Large intestine (tissue), 12 donors: ENCODE measurements at places on chromosomes 12 and 14. TPM values are rescaled to one million over a fixed set of nuclear protein-coding genes. Genes with fewer than 3 reads are reported as not detected.

Gene SERPINA1
- 1,712 TPM for polyA plus RNA-seq

Gene SLC17A8
- 1.5 TPM for polyA plus RNA-seq

DNA sequence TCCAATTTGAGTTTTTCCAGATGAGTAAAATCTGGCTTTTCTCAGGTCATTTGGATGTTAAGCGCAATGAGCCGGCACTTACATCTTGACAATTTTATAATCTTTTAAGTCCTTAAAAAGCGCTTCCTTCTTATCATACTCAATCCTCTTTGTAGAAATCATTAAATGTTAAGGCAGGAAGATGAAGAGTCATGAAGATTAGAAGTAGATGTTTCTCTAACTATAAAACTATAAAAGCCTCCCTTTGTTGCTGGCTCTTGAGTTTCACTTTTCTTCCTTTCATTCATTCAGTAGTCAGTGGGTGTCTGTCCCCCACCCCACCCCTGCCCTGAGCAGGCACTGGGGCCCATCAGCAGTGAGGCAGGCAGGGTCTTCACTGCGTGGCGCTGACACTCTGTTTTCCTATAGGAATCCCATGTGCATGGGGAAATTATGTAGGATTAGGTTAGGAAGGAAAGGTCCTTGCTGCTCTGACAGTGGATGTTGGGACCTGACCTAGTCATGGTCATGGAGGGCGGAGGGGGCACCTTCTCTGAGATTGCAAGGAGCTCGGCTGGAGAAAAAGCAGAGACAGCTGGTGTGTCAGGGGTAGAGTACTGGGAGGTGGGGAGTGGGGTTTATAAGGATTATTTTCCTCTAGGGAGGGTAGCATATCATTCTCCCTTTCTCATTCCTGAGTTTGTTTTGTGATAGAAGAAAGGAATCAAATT lies 65.8 kb downstream of the CCDC92 start:
- DNase-seq = no peak

DNA sequence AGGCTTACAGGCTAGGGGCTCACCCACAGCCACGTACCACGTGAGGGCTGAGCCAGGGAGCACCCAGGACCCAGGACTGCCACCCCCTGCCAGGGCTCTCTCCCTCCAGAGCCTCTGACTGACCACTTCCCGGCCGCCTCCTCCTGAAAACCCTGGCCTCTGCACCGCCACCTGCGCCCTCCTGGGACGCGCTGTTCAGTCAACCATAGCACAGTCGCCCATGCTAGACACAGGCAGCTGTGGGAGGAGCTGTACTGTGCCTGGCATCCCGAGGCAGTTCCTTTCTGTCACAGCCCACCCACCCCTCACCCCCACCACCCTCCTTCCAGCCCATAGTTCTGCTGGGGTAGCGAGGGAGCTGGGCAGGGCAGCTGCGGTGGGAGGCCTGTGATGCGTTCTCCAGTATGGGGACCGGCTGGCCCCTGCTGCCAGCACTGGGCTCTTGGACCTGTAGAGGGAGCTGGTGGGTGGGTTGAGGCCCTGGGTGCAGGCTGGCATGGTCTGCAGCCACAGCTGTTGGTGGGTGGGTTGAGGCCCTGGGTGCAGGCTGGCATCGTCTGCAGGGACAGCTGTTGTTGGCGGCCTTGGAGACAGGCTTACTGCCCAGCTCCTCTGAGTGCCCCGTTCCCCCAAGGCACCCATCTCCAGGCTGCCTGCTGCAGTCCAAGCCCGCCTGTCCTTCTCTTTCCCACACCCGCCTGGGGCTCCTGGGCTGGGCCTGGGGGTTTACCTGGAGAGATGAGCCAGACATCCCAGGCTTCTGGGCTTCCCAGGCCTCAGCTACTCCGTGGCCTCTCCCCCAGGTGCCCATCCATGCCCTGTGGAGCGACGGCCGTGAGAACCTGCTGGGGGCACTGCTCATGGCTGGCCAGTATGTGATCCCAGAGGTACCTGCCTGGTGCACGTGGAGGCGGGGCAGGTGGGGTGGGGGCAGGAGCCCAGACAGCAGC lies 11.5 kb downstream of the ASPG start:
- DNase-seq = no peak
